Stimulated activated CD4-positive, alpha-beta T cell treated with anti-CD3 and anti-CD28 coated beads, Interleukin-1b, Interleukin-23, amount 100 ng/mL, for 4 hours (primary cell): ENCODE measurements at places on chromosomes 6 and 20.

GRCh38 chr20:50645253-50646068 is 45.9 kb downstream of the RIPOR3 start:
- no peak for DNase-seq

DNA sequence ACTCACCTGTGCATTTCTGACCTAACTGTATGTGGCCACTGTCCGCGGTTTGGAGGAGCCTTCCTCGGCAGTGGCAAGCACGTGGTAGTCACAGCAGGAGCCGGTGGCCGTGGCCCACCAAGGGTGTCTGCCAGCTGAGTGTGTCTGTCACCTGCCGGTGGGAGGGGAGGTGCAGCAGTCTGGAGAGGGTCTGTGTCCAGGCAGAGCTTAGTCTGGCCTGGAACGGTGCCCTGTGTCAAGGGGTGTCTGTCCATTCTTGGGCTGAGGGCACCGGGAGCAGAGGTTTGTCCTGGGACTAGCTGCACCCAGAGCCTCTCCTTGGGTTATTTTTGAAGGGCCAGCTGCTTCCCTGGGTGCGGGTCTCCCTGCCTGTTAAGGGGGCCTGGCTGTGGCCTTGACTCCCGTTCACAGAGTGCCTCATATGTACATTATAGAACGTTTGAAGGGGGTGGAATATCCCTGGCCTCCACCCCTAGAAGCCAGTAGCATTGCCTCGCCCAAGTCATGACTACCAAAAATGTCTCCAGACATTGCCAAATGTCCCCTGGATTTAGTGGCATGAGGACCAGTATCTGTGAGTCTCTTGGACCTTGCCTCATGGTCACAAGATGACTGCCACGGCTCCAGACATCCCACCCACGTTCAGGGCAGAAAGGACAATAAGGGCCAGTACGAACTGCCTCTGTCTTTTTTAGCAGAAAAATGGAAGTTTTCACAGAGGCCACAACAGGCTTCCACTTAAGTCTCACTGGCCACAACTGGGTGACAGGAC is 5.2 kb downstream of the RBM38 start:
- no peak for DNase-seq

- DNase-seq, result no peak
Observed at GRCh38 chr6:71351190-71351589, 62.6 kb downstream of the OGFRL1 start.

- no peak for DNase-seq
Observed at GRCh38 chr20:13493143-13493542, 145.6 kb downstream of the TASP1 start.

DNA sequence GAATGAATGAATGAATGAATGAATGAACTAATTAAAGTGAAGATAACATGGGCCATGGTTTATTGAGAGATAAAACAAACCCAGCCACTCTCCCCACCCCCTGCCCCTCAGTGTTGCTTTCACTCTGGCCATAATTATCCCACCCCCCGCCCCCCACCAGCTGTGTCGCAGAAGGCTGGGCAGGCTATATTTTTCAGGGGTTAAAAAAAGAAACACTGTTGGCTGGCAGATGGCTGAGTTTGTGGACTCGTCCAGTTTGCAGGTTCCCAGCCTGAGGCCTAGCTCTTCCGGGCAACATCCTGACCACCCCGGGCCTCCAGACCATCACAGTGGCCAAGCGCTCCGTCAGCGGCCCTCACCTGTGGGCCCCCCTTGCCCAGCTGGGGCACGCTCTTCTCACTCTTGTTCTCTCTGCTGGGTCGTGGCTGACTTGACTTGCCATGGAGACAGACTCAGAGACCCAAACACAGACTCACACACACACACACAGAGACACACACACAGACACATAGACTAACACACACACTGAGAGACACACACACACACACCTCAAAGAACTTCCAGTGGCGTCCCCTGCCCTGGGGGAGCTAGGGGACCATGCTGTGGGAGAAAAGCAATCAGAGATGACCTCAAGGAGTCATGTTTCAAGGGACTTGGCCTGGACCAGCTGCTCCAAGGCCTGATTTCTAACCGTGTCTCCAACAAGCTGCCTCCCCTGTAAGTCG is 2.2 kb upstream of the GRM4 start:
- no peak for DNase-seq

DNA sequence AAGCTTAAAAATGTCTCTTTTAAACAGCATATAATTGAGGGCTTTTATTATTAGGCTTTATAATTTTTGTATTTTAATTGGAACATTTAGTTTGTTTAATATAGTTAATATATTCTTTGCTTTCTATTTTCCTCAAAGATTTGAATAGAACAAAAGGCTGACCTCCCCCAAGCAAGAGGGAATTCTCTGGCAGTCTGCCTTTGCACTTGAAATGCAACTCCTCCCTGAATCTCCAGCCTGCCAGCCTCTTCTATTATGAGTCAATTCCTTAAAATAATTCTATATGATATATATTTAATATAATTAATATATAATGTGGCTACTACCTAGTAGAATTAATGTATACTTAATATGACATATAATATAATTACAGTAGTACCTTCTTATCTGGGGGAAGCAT is 69.2 kb downstream of the PTPRA start:
- no peak for DNase-seq

DNA sequence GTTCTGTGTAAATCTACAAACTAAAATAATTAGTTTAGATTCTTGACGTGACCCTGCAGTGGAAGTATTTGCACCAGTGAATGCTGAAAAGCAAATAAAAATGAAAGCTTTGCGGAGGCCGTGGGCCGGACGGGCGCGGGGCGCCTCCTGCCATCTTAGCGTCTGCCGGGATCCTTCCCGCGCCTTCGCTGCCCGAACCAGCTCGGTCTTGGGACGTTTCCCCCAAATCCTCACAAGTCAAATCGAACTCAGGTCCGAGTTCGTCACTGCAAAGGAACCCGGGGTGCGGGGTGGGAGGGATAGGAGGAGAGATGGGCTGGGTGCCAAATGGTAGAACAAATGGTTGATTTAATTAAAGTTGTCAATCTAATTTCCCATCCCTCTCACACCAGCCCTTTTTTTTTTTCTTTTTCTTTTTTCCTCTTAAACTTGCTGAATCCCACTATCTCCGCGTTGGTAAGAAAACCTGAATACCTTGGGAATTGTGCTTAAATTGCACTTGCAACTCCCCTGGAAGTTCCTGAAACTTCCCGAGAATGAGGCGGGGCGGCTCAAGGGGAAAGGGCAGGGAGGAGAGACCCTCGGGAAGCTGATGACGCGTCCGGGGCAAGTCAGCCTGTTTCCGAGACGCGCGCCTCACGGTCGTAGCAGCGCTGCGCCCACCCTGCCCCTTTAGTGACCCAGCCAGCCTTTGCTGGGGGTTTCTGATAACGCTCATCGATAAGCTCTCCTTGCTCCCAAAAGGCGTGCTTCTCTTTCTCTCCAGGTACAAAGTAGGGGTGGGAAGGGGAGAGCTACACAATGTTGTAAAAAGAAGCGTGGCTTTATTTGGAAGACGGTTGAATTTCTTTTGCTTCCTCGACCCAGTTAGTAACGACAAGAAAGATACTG is 1.8 kb downstream of the GJA1 start:
- peak; percentile 2 for DNase-seq

- DNase-seq, result no peak
Observed at GRCh38 chr20:56941101-56941686, 312.1 kb downstream of the TFAP2C start.

DNA sequence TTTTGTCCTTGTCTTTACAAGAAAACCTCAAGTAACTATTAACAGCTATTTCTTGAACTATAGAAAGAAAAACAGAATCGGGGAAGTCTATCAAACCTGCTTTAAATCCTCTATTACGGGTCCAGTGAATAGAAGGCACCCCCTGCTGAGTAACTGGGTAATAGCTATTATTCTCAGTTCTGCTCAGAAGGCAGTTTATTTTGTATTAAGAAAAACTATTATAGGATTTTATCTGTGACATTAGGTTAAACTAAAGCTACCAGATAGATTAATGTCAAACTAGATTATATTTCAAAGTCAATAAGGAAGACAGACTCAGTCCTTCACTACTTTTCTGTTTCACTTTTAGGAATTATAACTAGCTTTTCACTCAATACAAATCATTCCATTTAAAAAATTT is 93.7 kb downstream of the DST start:
- no peak for DNase-seq

- no peak for DNase-seq
Observed at GRCh38 chr6:138597336-138597735, 98.0 kb upstream of the NHSL1 start.

DNA sequence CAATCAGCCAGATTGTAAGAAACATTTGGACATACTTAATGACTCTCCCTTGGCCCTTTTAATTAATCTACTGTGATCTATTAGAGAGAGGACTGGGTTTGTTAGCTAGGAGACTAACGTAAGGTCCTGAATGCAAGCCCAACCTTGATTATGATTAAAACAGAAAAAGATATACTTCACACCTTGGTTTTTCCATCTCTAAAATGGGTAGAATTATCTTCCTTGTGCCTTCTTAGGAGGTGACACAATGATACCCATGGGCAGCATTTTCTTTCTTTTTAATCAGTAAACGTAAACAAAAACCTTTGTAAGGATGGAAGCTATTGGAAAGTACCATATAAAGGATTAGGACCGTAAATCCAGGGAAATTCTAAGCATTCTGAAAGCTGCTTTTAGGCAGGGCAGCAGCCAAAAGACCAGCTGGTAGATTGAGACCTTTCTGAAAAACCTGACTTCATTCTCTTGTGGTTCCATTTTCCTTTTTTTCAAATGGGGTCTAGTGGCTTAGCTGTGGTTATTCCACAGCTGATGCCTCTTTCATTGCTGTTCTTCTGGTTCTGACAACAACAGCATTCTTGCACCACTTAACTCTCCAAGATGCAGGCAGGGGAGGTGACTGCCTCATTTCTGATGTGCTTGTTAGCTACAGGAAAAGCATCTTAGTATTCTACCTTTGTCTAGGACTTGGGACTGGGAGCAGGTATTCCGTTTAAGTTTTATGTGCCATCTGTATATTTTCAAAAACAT is 27.4 kb downstream of the RREB1 start:
- DNase-seq, result no peak

GRCh38 chr6:15184441-15184861 is 61.4 kb upstream of the JARID2 start:
- peak; percentile 39 for DNase-seq

DNA sequence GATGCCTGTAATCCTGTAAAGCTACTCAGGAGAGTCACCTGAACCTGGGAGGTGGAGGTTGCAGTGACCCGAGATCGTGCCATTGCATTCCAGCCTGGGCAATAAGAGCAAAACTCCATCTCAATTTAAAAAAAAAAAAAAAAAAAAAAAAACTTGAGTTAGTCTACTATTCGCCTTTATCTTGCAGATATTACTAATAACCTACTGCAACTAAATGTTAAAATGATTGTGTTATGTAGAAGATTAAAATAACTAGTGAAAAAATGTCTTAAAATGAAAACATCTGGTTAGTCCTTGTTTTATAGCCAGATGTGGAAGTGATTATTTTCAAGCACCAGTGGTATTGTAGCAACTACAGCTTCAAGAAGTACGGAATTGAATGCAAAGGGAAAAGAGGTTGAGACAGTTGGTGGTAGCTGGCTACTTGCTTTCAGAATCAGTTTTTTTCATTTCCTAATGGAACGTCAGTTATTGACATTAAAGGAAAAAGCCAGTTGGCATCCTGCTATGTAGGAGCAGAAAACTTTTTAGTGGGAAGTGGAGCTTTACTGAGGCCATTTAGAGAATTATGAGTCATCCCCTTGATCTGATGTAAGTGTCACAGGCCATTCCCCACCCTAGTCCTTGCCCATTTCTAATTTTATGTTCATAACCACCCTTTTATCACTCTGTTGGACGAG is 43.8 kb upstream of the DYNLRB1 start:
- no peak for DNase-seq

DNA sequence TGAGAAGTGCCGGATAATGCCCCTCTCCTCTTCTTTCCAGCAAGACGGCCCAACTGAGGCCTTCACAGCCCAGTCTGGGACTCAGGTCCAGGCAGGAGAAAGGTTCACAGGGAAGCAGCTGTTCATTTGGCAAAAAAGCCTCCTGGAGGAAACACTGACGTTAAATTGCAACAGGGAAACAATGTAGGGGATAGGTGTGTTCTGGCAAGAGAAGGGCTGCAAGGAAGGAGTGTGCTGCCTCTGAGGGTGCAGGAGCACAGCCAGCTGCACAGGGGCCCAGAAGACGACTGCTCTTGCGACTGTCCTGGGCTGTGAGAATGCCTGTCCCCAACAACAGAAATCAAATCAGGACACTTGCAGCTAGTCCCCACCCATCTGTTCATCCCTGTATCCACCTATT is 70.6 kb upstream of the PMEPA1 start:
- no peak for DNase-seq

- DNase-seq, result no peak
Observed at GRCh38 chr6:108591040-108591816, 30.5 kb downstream of the FOXO3 start.

- no peak for DNase-seq
Observed at GRCh38 chr6:12356983-12357972, 67.1 kb downstream of the EDN1 start.

GRCh38 chr6:50056242-50056641 is 6.5 kb upstream of the DEFB112 start:
- no peak for DNase-seq

DNA sequence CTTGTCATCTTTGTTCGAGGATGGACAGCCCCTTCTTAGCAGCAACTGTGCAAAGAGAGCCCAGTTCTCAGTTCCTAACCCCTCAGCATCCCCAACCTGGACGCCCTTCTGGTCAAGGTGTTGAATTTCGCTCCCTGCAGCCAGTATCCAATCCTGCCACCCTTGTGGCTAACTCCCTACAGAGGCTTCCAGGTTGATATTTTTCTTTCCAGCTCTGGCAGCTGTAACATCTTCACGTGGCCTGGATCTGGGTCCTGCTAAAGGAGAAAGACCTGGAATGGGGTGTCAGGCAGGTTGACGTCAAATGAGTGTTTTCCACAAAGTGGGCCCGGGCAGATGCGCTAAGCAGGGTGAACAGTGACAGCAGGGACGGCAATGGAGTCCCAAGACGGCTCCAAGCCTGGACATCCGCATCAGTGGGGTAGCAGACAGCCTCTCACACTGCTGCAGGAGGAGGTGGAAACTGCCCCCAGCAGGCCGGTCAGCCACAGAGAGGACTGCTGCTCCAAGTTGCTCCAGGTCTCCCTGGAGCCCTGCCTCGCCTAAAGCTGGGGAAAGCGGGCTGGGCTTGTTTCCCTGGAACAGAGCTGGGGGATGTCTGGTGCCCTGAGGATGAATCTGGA is 1.0 kb upstream of the YTHDF1 start:
- no peak for DNase-seq

DNA sequence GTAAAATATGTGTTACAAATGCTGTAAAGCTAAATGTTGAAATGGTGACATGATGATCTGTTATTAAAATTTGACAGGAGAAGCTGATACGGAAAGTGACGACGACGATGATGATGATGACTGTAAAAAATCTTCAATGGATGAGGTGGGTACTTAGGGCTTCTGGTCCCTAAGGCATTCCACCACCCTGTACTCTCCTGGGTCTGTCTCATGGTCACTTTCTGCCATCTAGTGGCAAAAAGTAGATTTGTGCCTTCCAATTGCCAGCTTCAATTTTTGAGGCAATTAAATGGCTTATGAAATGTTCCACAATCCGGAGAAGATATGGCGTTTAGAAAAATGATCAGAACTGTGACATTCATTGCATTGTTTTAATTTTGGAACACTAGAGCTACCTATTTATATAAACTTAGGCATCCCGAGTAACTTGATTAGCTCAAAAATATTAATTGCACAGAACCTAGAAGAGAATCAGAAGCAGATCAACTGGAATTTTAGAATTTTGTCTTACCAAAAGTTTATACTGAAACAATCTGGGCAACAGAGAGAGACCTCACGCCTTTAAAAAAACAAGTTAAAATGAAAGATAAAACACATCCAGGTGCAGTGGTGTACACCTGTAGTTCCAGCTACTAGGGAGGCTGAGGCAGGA is 346.5 kb upstream of the PLCB4 start:
- peak; percentile 12 for DNase-seq
